ENCODE measurements at places on chromosomes 4 and X. TPM values are rescaled to one million over a fixed set of nuclear protein-coding genes. Genes with fewer than 3 reads are reported as not detected.

Gene VEGFD
- total RNA-seq: not detected

Gene GAGE2A
- not detected for total RNA-seq

Gene UGT2B17
- total RNA-seq: not detected

Gene USP51
- 0.82 TPM for total RNA-seq

Gene ARHGEF38
- not detected for total RNA-seq

Gene SPOCK3
- total RNA-seq: not detected

Gene CSAG3
- 1.8 TPM for total RNA-seq

Gene NHS
- total RNA-seq: 10.1 TPM

Gene TMEM31
- not detected for total RNA-seq

Gene ANXA5
- 152 TPM for total RNA-seq

GRCh38 chr4:74311696-74312313 is 3.5 kb downstream of the EPGN start:
- H3K27me3 ChIP-seq: no peaks in the 10 kb centered on the region
- peaks cover 5% of the 10 kb centered on the region for H3K4me1 ChIP-seq
- no peak overlapping the region for H3K27ac ChIP-seq

- no peak for DNase-seq
- H3K27ac ChIP-seq: no peak overlapping the region
- H3K27me3 ChIP-seq: peaks cover 38% of the 10 kb centered on the region
- H3K36me3 ChIP-seq: no peaks in the 10 kb centered on the region
Measured at GRCh38 chr4:176001151-176002006, 64.3 kb upstream of the WDR17 start.

GRCh38 chr4:74768857-74769525 is 25.3 kb downstream of the BTC start:
- no peaks in the 10 kb centered on the region for H3K4me1 ChIP-seq
- no peak overlapping the region for H3K27ac ChIP-seq
- H3K36me3 ChIP-seq: no peaks in the 10 kb centered on the region
- no peak overlapping the region for H3K4me3 ChIP-seq
- no peaks in the 10 kb centered on the region for H3K27me3 ChIP-seq

GRCh38 chr4:2934077-2934812 is 29.0 kb downstream of the NOP14 start:
- peak; percentile 63 for DNase-seq
- H3K4me3 ChIP-seq: peak overlapping the region; percentile 85
- H3K27ac ChIP-seq: peak overlapping the region; percentile 78
- peaks cover 60% of the 10 kb centered on the region for H3K4me1 ChIP-seq
- H3K36me3 ChIP-seq: peaks cover 34% of the 10 kb centered on the region

DNA sequence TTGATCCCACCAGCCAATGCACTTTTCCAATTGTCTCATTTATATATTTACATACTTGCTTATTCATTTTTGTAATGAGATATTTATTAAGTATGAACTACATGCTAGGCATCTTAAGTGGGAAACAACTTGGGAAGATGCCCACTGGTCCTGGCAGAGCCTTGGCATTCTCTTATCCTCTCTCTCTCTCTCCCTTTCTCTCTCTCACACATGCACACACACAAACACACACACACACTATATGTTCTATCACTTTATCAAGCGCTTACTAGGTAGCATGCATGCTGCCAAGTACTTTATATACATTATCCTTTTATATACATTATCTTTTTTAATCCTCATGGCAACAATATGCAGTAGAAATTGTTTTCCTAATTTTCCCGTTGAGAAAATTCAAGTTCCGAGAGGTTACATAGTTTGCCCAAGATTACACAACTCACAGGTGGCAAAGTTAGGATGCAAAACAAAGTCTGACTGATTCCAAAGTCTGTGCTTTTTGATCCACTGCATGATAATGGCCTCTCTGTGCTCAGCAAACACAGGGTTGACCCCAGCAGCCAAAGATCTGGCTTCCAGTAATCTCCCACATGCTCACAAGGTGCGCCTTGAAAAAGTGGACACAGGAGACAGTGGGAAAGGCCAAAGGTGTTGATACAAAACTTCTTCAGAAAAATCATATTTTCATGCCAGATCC is 173.1 kb upstream of the KLF3 start:
- H3K4me1 ChIP-seq: peaks cover 11% of the 10 kb centered on the region
- DNase-seq: no peak
- H3K36me3 ChIP-seq: no peaks in the 10 kb centered on the region
- peaks cover 3% of the 10 kb centered on the region for H3K27me3 ChIP-seq

GRCh38 chrX:71170660-71171059 is 26.0 kb downstream of the NLGN3 start:
- no peak for DNase-seq
- no peak overlapping the region for H3K4me3 ChIP-seq
- H3K36me3 ChIP-seq: peaks cover 22% of the 10 kb centered on the region
- H3K4me1 ChIP-seq: peaks cover 2% of the 10 kb centered on the region
- no peaks in the 10 kb centered on the region for H3K27me3 ChIP-seq

GRCh38 chrX:149494844-149495565 is 10.1 kb downstream of the IDS start:
- DNase-seq: no peak
- H3K4me1 ChIP-seq: peaks cover 8% of the 10 kb centered on the region
- H3K4me3 ChIP-seq: no peak overlapping the region
- H3K27ac ChIP-seq: no peak overlapping the region

GRCh38 chr4:85610450-85610849 is 135.5 kb downstream of the ARHGAP24 start:
- H3K27ac ChIP-seq: no peak overlapping the region
- H3K36me3 ChIP-seq: no peaks in the 10 kb centered on the region
- no peak for DNase-seq
- H3K27me3 ChIP-seq: no peaks in the 10 kb centered on the region
- no peaks in the 10 kb centered on the region for H3K4me1 ChIP-seq

DNA sequence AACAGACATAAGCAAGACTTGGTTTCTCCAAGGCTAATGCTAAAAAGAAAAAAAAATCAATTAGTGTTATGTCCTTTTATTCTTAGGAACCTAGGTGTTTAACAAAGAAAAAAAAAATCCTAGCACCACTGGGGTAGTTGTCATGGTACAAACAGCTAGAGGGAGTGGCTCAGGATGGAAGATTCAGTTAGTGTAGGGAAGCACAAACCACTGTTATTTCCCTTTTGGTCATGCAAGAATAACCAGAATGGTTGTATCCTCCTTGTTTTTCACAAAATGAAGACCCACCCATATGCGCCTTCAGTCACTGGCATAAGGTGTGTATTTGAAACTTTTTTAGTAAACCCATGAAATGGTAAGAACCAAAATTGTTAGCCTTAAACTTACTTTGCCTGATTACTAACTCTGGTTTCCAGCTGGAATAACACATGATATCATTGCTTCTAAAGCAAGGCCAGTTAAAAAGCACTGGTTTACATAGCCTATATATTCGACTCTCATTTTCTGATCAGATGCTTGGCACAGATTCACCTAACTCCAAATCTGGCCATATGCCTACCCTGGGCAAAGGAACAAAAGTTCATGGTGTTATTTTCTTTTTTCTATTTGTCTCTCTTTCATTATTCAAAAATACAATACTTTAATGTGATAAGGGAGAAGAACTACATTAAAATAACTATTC is 132.6 kb downstream of the SCFD2 start:
- H3K4me1 ChIP-seq: peaks cover 12% of the 10 kb centered on the region
- no peaks in the 10 kb centered on the region for H3K27me3 ChIP-seq
- no peak overlapping the region for H3K4me3 ChIP-seq
- H3K27ac ChIP-seq: no peak overlapping the region
- no peak for DNase-seq
- peaks cover 7% of the 10 kb centered on the region for H3K36me3 ChIP-seq

DNA sequence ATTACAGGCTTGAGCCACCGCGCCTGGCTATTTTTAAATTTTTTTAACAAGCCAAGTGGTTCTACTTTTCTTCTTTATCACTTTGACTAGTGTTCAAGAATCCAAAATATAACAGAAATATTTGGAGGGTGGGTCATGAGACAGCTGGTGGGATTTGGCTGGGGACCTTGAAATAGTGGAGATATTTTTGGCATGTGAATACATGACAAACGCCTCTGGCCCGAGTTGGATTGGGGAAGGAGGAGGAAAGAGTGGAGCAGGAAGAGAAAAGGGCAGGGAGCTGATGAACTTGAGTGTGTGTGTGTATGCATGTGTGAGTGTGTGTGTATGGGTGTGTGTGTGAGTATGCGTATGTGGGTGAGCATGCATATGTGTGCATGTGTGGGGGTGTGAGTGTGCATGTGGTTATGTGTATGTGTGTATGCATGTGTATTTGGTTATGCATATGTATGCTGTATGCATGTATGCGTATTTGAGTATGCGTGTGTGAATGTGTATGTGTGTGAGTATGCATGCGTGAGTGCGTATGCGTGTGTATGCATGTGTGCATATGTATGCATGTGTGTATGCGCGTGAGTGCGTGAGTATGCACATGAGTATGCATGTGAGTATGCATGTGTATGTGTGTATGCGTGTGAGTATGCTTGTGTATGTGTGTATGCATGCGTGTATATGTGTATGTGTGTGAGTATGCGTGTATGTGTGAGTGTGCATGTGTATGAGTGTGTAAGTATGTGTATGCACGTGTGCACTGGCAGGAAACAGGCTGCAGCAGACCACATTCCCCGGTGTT is 49.6 kb downstream of the JADE1 start:
- H3K27ac ChIP-seq: peak overlapping the region; percentile 51
- H3K36me3 ChIP-seq: peaks cover 58% of the 10 kb centered on the region
- DNase-seq: no peak
- no peaks in the 10 kb centered on the region for H3K27me3 ChIP-seq

DNA sequence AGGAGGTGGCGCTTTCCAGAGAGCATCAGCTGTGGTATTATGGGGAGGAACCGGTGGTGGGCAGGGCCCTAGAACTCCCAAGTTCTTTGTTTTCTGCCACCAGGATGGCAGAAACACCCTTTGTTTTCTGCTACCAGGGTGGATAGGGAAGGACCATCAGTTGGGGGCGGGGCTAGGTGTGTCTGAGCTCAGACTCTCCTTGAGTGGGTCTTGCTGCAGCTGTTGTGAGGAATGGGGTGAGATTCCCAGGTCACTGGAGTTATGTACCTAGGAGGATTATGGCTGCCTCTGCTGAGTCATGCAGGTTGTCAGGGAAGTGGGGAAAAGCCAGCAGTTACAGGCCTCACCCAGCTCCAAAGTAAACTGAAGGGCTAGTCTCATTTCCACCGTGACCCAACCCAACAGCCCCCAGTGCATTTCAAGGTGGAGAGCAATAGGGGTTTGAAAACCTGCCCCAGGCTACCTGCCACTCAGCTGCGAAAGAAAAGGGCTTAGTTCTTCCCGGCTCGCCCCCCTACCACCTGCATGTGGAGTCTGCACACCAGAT is 167.8 kb upstream of the FAM241A start:
- no peak overlapping the region for H3K4me3 ChIP-seq
- no peaks in the 10 kb centered on the region for H3K4me1 ChIP-seq
- H3K36me3 ChIP-seq: no peaks in the 10 kb centered on the region
- H3K27me3 ChIP-seq: no peaks in the 10 kb centered on the region

DNA sequence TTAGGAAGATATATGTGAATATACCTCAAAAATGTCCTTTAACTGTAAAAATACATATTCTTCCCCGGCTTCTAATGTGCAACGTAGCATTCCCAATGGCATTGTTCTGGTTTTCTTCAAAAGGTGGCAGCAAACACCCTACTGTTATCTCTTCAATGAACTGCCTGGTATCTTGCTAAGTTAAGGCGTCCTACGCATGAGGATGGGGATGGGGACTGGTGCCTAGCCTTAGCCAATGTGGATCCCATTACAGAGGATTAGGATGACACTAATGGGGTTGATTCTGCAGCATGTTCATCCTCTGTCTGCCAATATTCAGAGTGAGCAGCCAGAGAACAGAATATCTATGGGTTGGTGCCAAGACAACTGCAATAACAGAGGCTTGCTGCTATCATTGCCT is 334.9 kb upstream of the ADGRL3 start:
- H3K36me3 ChIP-seq: no peaks in the 10 kb centered on the region
- DNase-seq: no peak
- no peak overlapping the region for H3K27ac ChIP-seq
- H3K27me3 ChIP-seq: no peaks in the 10 kb centered on the region

GRCh38 chr4:30866346-30866745 is 146.2 kb downstream of the PCDH7 start:
- no peak for DNase-seq
- H3K4me1 ChIP-seq: no peaks in the 10 kb centered on the region
- no peaks in the 10 kb centered on the region for H3K27me3 ChIP-seq
- no peaks in the 10 kb centered on the region for H3K36me3 ChIP-seq
- no peak overlapping the region for H3K4me3 ChIP-seq
- no peak overlapping the region for H3K27ac ChIP-seq

GRCh38 chr4:102817021-102817605 is 10.2 kb downstream of the UBE2D3 start:
- no peak for DNase-seq
- H3K4me1 ChIP-seq: peaks cover 81% of the 10 kb centered on the region
- peaks cover 63% of the 10 kb centered on the region for H3K36me3 ChIP-seq
- H3K27me3 ChIP-seq: no peaks in the 10 kb centered on the region
- H3K27ac ChIP-seq: peak overlapping the region; percentile 77
- H3K4me3 ChIP-seq: peak overlapping the region; percentile 23

DNA sequence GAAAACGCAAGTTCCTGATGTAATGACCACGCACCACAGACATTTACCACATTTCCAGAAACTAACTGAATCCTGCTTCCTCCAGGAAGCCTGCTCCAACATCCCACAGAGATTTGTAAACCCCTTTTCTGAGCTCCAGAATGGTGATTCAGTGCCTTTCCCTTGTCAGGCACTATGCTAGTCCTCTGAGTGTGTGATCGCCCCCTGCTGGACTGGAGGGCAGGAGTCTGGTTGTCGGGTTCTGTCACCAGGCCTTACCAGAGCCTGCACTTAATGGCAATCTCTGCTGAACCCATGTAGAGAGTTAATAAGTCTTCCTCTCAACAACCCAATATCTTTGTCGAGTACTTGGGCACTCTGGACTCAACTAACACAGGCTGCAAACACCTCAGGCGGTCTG is 14.5 kb upstream of the KDM5C start:
- H3K36me3 ChIP-seq: no peaks in the 10 kb centered on the region
- H3K27me3 ChIP-seq: no peaks in the 10 kb centered on the region
- no peak for DNase-seq
- H3K27ac ChIP-seq: no peak overlapping the region
- peaks cover 4% of the 10 kb centered on the region for H3K4me1 ChIP-seq

GRCh38 chr4:111847296-111848008 is 297.8 kb upstream of the FAM241A start:
- H3K27me3 ChIP-seq: no peaks in the 10 kb centered on the region
- DNase-seq: no peak
- no peak overlapping the region for H3K4me3 ChIP-seq
- H3K4me1 ChIP-seq: no peaks in the 10 kb centered on the region
- H3K36me3 ChIP-seq: no peaks in the 10 kb centered on the region

DNA sequence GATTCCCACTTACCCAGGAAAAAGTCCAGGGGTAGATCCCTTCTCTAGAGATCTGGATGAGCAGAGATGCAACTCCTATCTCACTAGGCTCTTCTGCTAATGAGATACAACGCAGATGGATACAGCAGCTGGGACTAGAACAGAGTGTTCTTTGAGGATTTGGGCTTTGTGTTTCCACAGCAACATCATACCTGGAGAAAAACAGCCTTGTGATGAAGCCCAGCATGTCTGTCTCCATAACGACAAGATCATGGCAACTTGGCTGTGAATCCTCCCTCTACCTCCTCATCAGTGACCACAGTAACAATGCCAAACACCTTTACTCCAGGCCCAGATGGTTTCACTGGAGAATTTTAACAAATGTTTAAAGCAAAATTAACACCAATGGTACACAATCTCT is 80.1 kb downstream of the RCHY1 start:
- no peaks in the 10 kb centered on the region for H3K36me3 ChIP-seq
- no peak overlapping the region for H3K27ac ChIP-seq
- DNase-seq: no peak
- H3K4me1 ChIP-seq: no peaks in the 10 kb centered on the region
- H3K27me3 ChIP-seq: peaks cover 24% of the 10 kb centered on the region

GRCh38 chr4:172750910-172751309 is 417.7 kb upstream of the GALNT7 start:
- H3K4me1 ChIP-seq: no peaks in the 10 kb centered on the region
- no peak overlapping the region for H3K27ac ChIP-seq
- no peak for DNase-seq
- H3K36me3 ChIP-seq: no peaks in the 10 kb centered on the region
- no peak overlapping the region for H3K4me3 ChIP-seq
- H3K27me3 ChIP-seq: no peaks in the 10 kb centered on the region
